ENCODE measurements at places on chromosomes 7 and 10. TPM values are rescaled to one million over a fixed set of nuclear protein-coding genes. Genes with fewer than 3 reads are reported as not detected.

The DRGX gene
- total RNA-seq, result not detected

The OR2A42 gene
- total RNA-seq, result not detected

The KIF5B gene
- total RNA-seq, result 68.4 TPM

The CFAP70 gene
- total RNA-seq, result 0.30 TPM

The LAMB4 gene
- total RNA-seq, result not detected

- no peak for DNase-seq
Measured at GRCh38 chr10:3290550-3290949, 118.0 kb upstream of the PITRM1 start.

- DNase-seq, result no peak
Measured at GRCh38 chr7:129855234-129855673, 97.5 kb downstream of the UBE2H start.

DNA sequence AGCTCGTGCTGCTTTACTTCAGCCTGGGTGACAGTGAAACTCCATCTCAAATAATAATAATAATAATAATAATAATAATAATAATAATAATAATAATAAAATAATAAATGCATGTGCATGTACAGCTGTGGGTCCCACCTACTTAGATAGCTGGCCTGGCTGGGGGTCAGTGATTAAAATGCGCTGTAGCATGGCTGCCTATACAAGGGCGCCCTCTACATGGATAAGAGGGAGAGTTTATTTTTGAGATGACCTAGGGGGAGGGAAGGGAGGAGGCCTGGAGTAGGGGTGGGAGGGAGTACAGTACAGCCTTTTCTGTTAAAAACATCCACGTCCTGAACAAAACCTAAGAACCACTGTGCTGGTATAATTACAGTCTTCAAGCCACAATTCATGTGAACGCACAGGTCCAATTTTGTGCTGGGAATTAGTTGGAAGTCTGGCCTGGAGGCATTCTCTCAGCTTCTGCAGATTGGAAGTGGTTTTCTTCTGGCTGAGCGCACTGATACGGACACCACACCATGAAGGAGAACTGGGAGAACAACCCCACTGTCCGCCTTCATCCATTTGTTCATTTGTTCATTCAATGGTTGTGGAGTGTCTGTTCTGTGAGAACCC is 146.5 kb downstream of the TMEM178B start:
- DNase-seq, result no peak

GRCh38 chr10:113854761-113855588 is 514 bp downstream of the NHLRC2 start:
- DNase-seq, result no peak

GRCh38 chr10:13823096-13823708 is 236.4 kb downstream of the PRPF18 start:
- DNase-seq, result peak; percentile 60

GRCh38 chr10:86402283-86402941 is 35.8 kb upstream of the GRID1 start:
- no peak for DNase-seq

DNA sequence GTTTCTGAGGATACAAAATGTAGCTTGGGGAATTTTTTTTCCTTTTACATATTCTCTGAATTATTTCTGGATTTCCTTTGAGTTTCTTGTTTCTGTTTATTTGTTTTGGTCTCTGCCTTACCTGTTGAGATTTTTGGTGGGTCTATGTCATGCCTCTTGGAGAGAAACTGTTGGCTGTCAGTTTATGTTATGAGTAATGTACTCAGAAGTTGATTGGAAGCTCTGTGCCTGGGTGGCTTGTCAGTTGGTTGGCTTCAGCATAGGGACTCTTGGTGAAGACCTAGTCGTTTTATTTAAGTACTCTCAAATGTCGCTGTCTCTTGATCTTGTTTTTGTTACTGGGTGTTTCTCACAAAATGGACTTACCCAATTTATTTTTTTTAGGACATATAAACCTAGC is 132.4 kb downstream of the CDK14 start:
- no peak for DNase-seq

- DNase-seq, result no peak
Measured at GRCh38 chr10:6052247-6053221, 9.6 kb downstream of the IL2RA start.

GRCh38 chr10:26486990-26487850 is 49.1 kb downstream of the APBB1IP start:
- DNase-seq, result no peak

- DNase-seq, result no peak
Measured at GRCh38 chr7:39199951-39200350, 222.2 kb downstream of the POU6F2 start.

DNA sequence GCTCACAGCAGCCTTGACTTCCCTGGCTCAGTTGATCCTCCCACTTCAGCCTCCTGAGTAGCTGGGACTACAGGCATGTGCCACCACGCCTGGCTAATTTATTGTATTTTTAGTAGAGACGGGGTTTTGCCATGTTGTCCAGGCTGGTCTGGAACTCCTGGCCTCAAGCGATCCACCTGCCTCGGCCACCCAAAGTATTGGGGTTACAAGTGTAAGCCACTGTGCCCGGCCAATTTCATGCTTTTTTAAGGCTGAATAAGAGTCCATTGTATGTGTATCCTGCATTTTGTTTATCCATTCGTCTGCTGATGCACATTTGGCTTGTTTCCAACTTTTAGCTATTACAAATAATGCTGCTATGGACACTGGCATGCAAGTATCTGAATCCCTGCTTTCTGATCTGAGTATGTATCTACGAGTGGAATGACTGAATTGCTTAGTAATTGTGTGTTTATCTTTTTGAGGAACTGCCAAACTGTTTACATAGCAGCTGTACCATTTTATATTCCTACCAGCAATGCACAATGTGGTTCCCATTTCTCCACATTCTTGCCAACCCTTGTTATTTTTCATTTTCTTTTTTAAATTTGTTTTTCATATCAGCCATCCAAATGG is 37.3 kb upstream of the TPST1 start:
- DNase-seq, result no peak

GRCh38 chr10:60566096-60566495 is 176.4 kb upstream of the ANK3 start:
- DNase-seq, result no peak

DNA sequence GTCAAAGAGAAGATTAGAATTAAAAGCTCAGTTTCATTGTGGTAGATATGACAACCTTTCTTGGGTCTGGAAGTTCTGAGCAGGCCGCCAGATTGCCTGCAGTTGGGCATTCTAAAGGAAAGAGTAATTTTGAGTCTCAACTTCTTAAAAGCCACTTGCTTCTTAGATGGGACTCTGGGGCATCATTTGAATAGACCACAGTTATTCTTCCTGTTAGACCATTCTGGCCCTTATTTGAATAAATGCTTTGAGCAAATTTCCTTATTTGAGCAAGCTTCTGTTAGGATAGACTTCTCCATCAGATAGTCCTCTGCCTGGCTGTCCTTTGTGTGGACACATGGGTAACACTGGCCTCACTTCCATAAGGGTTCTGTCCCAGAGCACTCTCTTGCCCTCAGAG is 40.2 kb downstream of the SND1 start:
- DNase-seq, result no peak

- no peak for DNase-seq
Measured at GRCh38 chr7:99210265-99210970, 2.5 kb upstream of the KPNA7 start.

DNA sequence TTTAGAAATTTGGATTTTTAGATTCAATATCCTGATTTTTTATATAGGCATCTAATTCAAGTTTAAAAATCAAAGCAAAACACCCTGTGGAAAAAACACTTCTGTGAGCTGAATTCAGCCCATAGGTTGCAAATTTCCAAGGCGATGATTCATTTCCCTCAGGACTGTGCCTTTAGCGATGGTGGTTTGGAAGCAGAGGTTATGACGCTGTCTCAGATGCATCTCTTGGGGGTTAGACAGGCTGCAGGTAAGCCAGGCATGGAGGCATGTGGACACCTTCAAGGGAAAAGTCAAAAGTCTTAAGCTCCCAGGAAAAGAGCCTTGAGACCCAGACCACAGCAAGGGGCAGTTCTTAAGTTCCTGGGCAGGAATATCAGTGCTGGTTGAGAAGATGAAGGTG is 9.5 kb upstream of the FRA10AC1 start:
- no peak for DNase-seq

GRCh38 chr10:106242301-106242700 is 922.2 kb downstream of the SORCS1 start:
- DNase-seq, result no peak

GRCh38 chr7:120089968-120090367 is 183.0 kb upstream of the KCND2 start:
- no peak for DNase-seq

DNA sequence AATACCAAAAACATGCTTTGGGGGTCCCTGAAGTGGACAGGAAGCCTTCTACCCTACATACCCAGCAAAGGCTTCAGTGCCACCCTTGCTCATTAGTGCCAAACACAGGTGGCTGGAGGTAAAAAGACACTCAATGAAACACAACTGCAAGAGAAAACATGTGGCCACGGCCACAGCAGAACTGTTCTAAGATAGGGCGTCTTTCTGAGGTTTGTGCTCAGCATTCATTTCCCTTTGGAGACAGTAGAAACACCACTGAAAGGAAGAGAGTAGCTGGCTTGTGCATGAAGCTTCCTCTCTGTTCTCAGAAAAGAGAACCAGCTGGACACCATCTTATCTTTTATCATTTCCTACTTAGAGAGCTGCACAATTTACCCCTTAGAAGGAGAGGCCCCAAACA is 143.0 kb downstream of the PLXNA4 start:
- no peak for DNase-seq

- DNase-seq, result no peak
Measured at GRCh38 chr7:157138101-157138423, 664 bp upstream of the UBE3C start.

DNA sequence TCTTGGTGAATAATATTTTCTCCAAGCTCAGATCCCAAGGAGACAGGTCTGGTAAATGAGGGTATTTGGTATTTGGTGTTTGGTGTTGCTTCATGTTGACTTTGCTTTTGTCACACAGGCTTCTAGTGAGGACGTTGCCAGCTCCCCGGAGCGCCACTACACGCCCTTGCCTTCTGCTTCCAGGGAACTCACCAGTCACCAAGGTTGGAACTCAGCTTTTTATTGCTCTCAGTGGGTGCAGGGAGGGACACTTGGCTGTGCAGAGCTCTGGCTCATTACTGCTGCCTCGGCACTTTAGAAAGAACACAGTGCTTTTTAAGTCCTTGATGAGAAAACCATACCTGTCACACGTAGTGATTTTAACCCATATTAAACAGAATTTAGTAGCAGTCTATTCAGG is 892.9 kb downstream of the LRMDA start:
- no peak for DNase-seq

GRCh38 chr10:100510533-100511308 is 8.9 kb downstream of the SEC31B start:
- no peak for DNase-seq
